ENCODE measurements at places on chromosomes 7 and 10.

GRCh38 chr10:23319835-23320234, 24.8 kb downstream of the C10orf67 start:
- no peak for DNase-seq

DNA sequence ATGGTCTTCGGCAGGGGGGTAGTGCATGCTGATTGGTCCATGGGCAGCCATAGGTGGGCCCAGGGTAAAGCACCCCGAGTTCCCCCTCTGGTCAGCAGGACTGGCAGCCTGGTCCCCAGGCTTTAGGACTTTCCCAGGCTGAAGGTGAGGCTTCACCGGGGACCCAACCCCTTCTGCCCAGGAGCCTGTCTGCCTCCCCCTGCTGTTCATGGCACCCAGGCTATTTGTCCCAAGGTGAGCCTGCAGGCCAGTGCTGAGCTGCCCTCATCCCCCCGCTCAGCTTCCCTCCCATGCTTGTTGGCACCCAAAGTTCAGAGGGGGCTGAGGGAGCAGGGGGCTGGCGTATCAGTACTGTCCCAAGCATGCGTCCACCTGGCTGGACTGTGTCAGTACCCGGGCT, 38.5 kb upstream of the ZNRF2 start:
- no peak for DNase-seq

GRCh38 chr10:88725798-88726197, 19.7 kb downstream of the LIPK start:
- no peak for DNase-seq

- DNase-seq: no peak
Measured at GRCh38 chr10:24727786-24728185, 4.1 kb upstream of the ARHGAP21 start.

DNA sequence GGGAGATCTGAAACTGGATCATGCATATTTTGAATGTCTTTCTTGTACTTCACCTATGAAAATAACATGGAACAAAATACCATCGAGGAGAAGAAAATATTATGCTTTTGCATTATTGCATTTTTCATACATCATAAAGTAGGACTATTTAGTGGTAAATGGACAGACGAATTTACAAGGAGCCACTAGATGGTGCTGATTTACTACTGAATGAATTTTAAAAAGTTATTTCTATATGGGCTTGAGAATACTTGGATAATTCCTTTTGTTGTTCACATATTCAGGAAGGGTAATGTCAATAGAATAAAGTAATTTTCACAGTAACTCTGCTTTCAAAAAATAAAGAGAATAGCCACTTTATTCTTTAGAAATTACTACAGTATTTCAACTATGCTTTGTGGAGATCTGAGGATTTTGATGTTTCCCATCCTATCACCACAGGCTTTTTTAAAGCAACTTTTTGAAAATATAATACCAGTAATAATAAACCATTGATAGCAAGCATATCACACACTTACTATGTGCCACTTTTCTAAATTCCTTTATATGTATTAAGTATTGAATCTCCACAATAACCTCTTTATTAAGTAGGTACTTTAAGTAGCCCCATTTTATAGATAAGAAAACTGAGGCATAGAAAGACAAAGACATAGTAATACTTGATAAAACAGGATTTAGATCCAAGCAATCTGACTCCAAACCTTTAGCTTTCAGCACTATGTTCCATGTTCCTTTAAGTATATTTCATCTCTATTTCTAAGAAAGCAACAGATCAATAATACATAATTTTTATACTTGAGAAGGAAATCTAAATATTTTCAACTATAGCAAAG, 38.6 kb downstream of the NEBL start:
- DNase-seq: peak; percentile 65

- DNase-seq: peak; percentile 68
Measured at GRCh38 chr7:115274-115911, 77.0 kb upstream of the FAM20C start.

DNA sequence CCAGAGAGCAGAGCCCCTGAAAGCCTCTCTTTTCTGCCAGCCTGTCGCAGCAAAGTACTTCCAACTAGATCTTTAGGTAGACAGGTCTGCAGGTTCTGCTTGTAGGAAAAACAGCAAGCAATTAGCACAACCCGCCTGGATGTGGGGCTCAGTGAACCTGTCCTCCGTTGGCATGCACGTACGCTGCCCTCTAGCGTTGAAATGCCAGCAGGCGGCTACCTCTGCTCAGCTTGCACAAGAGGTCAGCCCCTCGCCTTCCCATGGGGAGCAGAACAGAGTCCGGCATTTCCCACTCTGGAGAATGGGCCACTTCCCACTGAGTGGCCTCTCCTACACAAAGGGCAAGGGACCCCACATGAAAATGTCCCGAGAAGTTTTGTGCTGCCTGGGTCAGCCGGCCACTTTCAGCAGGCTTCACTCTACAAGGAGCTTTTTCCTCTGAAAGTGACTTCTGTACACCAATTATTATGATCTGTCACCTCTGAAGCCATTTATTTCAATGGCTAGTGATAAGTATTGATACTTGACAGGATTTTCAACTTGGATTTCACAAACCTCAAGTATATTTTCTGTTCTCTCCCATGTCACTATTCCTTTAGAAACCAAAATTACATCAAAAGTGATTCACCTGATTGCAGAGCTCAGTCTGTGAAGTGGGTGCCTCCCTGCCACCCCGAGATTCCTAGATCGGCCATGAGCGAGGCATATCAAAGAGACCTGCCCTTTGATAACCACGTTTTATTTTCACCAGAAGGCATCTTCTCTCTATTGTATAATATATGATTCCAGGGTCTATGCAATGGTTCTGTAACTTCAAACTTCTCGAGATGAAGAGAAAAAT, 56.7 kb downstream of the JCAD start:
- peak; percentile 84 for DNase-seq

GRCh38 chr7:149846436-149847046, 8.4 kb downstream of the ZNF862 start:
- DNase-seq: no peak

DNA sequence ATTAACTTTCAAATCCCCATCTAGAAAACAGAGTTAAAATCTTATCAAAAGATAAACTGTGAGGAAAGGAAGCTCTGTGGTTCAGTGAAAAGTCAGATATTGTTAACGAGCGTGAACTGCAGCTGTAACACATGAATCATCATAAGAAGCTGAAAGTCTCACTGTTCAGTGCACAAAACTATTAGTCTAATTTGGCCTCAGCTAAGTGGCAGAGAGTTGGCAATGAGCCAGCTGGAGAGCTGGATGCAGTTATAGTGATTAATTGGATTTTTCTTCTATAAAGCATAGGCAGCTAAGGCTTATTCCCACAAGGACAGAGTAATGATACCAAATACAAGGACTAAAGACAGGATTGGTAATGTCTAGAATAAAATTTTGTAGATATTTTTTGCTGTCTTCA, 101.1 kb upstream of the ABCB5 start:
- peak; percentile 79 for DNase-seq

GRCh38 chr10:26781797-26782196, 79.0 kb downstream of the ABI1 start:
- DNase-seq: no peak

- DNase-seq: peak; percentile 53
Measured at GRCh38 chr10:5811387-5811821, 1.8 kb downstream of the GDI2 start.

- peak; percentile 44 for DNase-seq
Measured at GRCh38 chr10:53601260-53601875, 828.8 kb upstream of the MBL2 start.

- no peak for DNase-seq
Measured at GRCh38 chr10:60141896-60142559, 235.7 kb upstream of the CCDC6 start.

DNA sequence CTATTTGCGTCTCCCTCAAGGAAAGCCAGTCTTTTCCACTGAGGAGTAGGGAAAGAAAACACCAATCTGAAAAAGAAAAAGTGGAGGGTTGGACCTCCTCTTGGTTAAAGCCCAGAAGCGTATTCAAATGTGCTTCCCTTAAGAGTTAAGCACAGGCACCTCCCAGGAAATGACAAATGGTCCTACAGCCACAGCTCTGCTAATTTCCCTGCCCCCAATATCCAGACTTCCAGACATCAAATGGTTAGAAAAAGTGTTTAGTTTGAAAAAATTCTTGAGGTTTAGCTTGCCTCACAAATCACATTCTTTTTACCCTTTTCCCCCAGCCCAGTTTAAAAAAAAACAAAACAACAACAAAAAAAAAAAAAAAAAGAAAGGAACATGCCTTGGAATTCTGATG, 19.0 kb upstream of the COL1A2 start:
- peak; percentile 99 for DNase-seq

DNA sequence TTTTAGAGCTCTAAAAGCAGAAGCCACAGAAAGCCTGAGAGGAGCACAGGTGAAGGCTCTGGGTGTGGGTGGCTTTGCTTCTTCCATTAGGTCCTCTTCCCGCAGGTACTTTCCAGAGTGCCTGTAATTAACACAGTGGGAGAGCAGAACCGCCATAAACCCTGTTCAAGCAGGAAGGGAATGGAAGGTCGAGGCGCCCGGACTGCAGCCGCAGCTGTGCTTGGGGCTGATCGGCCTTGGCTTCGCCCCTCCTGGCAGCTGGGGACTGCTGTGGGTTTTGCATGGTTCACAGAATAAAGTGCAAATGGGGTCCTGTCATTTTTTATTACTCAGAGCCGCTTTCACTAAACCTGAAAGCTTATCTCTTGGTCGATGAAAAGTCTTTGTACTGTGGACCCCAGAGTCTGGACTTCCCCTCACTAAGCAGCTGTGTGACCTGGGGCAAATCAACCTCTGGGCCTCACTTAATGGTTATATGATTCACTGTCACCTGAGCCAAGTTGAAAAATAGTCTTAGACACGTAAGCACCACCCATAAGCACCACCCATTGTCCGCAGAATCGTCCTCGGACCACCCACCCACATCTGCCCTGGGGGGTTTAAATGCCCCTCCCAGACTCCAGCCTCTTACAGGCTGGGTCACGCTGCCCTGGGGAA, 100.9 kb downstream of the XRCC2 start:
- DNase-seq: no peak

GRCh38 chr10:102678842-102679289, 34.6 kb downstream of the TRIM8 start:
- no peak for DNase-seq

- DNase-seq: no peak
Measured at GRCh38 chr7:44236333-44236728, 35.6 kb downstream of the YKT6 start.

DNA sequence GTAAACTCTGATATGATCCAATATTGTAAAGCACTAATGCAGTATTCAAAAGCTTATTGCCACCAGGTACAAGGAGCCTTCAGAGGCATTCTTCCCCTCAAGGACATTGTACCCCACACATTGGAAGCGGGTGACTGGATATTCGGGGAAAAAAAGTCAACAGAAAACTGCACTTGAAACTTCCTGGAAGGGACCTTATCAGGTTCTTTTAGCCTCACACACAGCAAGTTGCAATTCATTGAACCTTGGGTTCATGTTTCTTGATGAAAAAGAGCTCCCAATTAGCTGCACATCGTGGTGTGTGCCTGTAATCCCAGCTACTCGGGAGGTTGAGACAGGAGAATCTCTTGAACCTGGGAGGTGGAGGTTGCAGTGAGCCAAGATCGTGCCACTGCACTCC, 16.4 kb upstream of the MICU1 start:
- DNase-seq: no peak

GRCh38 chr10:115818012-115818411, 455.0 kb downstream of the GFRA1 start:
- peak; percentile 8 for DNase-seq

- peak; percentile 50 for DNase-seq
Measured at GRCh38 chr10:119131512-119132240, 27.8 kb downstream of the DENND10 start.

Data from fibroblast of the aortic adventitia (primary cell).